ENCODE measurements at places on chromosomes 1 and 21. TPM values are rescaled to one million over a fixed set of nuclear protein-coding genes. Genes with fewer than 3 reads are reported as not detected.

SPTA1 gene
- not detected for total RNA-seq

GRCh38 chr1:30409476-30410152 lies 313.8 kb downstream of the MATN1 start:
- no peaks in the 10 kb centered on the region for H3K4me1 ChIP-seq
- H3K27me3 ChIP-seq, result no peaks in the 10 kb centered on the region
- peak; percentile 11 for DNase-seq
- no peak overlapping the region for H3K27ac ChIP-seq

DNA sequence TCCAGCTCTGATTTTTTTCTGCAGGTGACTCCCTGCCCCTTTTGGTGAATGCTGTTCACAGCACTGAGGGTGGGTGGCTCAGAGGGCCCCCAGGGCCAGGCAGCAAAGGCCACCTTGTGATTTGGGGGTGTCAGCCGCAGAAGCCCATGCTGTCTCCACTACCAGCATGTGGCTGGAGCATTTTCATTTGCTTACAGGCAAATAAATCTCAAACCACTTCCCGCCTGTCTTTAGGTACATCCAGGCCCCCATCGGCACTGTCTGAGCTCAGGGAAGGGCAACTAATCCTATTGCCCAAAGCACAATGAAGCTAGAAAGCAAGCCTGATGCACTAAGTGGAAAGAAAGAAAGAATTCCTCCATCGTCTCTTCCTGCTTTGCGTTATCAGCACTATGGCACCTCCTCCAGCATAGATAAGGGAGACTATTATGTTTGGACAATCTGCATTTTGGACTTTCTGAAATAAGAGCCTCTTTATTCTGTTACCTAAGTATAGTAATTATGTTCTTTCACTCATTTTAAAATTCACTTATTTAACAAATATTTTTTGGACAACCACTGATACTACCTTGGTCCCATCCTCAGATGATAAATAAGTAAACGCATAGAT lies 100.5 kb upstream of the TLR5 start:
- H3K4me3 ChIP-seq, result no peak overlapping the region
- DNase-seq, result no peak
- no peaks in the 10 kb centered on the region for H3K4me1 ChIP-seq
- H3K27ac ChIP-seq, result no peak overlapping the region
- no peaks in the 10 kb centered on the region for H3K27me3 ChIP-seq
- no peaks in the 10 kb centered on the region for H3K36me3 ChIP-seq

RUNX3 gene
- 4.4 TPM for total RNA-seq

GRCh38 chr1:151980287-151981177 lies 13.1 kb downstream of the S100A10 start:
- no peaks in the 10 kb centered on the region for H3K27me3 ChIP-seq
- peak; percentile 86 for DNase-seq
- no peak overlapping the region for H3K27ac ChIP-seq
- peaks cover 5% of the 10 kb centered on the region for H3K36me3 ChIP-seq
- no peak overlapping the region for H3K4me3 ChIP-seq
- peaks cover 2% of the 10 kb centered on the region for H3K4me1 ChIP-seq

DNA sequence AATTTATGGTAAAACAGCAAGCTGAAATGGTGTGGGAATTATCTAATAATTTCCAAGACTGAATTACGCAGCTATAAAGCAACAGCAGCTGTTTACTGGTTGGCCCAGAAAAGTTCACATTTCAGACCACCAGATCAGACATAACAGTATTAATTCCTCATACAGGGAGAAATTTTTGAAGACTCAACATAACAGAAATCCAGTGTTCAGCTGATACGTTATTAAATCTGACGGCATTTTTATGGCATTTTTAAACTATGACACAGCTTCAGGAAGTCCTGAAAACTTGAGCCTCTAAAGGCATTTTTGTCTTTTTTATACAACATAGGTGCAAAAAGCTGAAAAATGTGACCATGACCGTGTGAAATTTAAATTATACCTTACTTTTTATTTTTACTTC lies 91.2 kb downstream of the APP start:
- H3K36me3 ChIP-seq, result no peaks in the 10 kb centered on the region
- no peak for DNase-seq
- no peak overlapping the region for H3K4me3 ChIP-seq
- H3K27ac ChIP-seq, result no peak overlapping the region
- H3K4me1 ChIP-seq, result no peaks in the 10 kb centered on the region
- H3K27me3 ChIP-seq, result no peaks in the 10 kb centered on the region

DNA sequence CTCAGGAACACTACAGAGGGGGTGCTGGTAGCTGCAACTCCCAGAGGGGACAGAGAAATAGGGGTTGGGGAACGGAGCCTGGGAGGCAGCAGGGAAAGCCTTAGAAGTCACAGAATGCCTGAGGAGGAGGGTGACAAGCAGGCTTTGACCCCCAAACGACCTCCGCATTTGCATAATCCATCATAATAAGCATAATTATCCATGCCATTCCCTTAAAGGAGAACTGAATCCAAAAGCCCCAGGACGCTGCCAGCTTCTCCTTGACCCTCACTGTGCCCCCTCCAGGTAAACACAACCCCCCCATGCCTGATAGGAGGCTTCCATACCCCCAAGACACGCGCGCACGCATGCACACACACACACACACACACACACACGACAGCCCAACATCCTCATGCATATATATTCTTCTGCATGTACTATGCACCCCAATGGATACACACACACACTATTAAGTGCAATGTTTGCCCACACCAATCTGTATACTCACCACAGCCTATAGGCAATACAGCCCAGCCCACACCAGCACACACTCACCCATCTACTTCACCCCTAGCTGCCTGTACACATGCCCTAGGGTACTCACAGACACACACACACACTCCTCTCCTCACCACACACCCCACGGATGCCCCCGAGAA lies 27.8 kb downstream of the SDC3 start:
- no peak overlapping the region for H3K27ac ChIP-seq
- H3K27me3 ChIP-seq, result no peaks in the 10 kb centered on the region
- no peaks in the 10 kb centered on the region for H3K36me3 ChIP-seq
- no peak for DNase-seq

DNA sequence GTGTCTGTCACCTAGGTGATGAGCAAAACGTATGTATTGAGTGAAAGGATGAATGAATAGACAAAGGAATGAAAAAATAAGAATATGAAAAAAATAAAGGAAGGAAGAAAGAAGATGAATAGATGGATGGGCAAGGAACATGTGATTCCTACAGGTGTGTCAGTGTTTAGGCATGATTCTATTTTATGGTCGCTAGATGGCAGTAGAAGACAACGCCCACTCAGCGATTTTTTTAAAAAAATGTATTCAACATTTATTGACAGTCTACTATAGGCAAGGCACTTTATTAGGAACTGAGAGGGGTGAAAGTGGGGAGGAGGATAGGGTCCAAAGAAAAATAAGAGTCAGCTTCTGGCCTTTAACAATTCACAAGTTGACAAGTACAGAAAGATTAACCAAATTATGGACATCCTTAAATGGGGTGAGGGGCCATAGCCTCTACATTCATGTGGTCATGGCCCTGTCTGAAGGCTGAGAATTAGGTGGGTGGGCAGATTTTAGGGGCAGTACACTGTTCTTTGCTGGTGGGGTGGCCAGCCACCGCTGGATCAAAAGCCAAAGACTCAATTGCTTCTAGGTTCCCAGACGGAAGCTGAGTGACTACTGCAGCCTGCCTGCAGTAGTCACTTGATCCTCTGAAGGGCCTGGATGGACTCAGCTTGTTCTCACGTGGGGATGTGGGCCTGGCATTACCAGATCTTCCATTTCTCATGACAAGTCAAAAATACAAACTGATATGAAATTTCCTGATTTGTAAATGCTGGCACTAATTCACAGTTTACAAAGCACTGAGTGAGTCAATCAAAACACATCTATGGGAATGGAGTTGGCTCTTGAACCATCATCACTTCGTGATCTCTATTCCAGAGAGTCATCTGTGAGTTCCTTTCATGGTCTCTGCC lies 83.9 kb downstream of the FASLG start:
- H3K36me3 ChIP-seq, result no peaks in the 10 kb centered on the region
- no peak overlapping the region for H3K27ac ChIP-seq
- H3K4me3 ChIP-seq, result no peak overlapping the region
- DNase-seq, result no peak

TSPAN1 gene
- 2.3 TPM for total RNA-seq

ADGRB2 gene
- total RNA-seq, result 1.8 TPM

- no peak overlapping the region for H3K27ac ChIP-seq
- no peak overlapping the region for H3K4me3 ChIP-seq
- no peaks in the 10 kb centered on the region for H3K4me1 ChIP-seq
- DNase-seq, result no peak
Observed at GRCh38 chr1:172837816-172838679, 179.1 kb downstream of the FASLG start.

CHIT1 gene
- 1.3 TPM for total RNA-seq

DNA sequence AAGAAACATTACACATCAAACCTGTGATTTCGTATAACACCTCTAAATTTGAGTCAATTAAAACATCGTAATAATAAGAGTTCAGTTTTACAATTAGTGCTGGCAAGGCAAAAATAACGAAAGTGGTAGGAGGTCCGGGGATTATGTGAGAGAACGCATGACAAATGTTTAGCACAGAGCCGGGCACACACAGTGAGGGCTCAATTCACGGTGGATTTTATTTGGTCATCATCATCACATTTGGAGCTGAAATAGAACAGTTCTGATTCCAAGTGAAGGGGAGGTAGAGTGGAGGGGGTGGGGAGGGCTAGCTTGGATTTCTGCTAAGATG lies 20.0 kb downstream of the H3-3A start:
- peak overlapping the region; percentile 35 for H3K27ac ChIP-seq
- H3K4me1 ChIP-seq, result no peaks in the 10 kb centered on the region
- H3K4me3 ChIP-seq, result peak overlapping the region; percentile 44
- no peaks in the 10 kb centered on the region for H3K27me3 ChIP-seq
